ENCODE measurements at places on chromosomes 5 and 9.
A peak's percentile ranks its signal among the peaks of the same experiment; 100 is the strongest.

DNA sequence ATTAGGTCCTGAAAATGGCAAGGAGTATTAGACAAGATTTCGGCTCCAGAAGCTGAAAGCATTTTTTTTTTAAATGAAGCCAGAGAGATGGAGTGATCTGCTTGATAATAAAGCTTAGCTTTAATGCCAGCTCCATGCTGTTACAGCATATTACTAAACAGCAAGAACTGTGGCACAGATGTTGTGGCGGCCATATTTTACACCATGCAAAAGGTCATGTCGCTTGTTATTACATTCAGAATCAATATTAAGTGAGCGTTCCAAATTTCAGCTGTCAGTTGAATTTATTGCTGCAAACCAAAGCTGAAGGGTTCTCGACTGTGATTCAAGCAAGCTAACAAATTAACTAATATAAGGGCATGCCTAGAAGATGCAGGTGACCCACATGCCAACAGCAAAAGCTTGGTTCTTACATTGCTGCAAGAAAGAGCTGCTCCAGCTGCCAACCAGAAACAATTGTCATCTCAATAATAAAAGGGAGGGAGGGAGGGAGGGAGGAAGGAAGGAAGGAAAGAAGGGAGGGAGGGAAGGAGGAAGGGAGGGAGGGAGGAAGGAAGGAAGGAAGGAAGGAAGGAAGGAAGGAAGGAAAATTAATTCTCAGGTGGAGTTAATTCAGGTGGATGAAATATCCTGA is 517.7 kb upstream of the WWC1 start:
- DNase-seq, result no peak

GRCh38 chr9:89179540-89179894 is 899 bp upstream of the SHC3 start:
- no peak for DNase-seq

GRCh38 chr5:159878988-159879471 is 37.3 kb upstream of the ADRA1B start:
- DNase-seq, result peak; percentile 42

GRCh38 chr5:11364531-11364930 is 539.7 kb downstream of the CTNND2 start:
- DNase-seq, result no peak

- DNase-seq, result no peak
Observed at GRCh38 chr9:124120272-124120671, 108.7 kb downstream of the LHX2 start.

DNA sequence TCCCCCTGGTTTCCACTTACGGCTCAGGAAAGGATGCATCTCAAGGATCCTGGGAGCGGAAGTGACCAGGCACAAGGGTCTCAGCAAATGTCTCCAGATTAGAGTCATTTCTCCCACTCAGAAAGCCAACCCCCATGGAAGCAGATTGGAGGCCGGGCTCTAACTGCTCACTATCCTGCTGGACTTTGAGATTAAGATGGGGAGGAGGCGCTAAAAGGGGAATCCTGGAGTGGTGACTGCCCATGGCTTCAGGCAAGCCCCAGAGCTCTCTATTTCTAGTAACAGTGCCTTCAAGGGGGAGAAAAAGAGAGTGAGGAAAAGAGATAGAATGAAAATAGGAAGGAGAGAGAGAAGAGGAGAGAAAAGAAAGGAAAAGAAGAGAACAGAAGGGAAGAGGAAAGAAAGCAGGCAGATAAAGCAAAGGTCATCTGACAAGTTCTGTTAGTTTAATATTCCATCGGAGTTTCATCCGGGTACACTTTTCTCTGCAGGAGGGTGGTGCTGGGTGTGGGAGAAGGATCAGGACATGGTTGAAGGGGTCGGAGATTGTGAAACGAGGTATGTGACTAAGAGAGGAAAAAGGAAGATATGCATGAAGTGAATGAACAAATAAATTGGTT is at the start of gene AGXT2:
Gene AGXT2, minus strand, starts transcription at position 165 of the 620 bp plus-strand sequence. Its CDS starts 57 bp downstream, at position 108.
- no peak for DNase-seq

DNA sequence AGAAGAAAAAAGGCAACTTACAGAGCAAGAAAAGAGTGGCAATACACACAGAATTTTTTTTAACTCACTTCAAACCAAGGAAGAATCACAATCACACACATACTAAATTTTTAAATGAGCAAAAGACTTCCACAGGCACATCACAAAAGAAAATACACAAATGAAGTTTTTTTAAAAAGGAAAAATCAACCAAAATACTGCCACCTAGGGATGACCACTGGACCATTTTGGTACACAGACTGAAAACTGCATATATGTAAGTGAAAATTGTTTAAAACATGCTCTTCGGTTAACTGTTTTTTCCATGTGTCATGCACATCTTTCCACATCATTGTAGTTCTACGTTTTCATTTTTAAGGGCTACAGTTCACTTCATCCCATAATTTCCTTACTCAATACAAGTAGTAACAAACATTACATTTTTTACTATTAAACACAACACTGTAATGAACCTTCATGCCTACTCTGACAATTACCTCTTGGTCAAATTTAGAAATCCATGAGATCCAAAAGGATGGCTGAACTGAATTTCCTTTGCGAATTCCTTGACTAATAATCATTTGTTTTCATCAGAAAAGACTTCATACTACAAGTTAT is 79.0 kb downstream of the FBXW11 start:
- no peak for DNase-seq

DNA sequence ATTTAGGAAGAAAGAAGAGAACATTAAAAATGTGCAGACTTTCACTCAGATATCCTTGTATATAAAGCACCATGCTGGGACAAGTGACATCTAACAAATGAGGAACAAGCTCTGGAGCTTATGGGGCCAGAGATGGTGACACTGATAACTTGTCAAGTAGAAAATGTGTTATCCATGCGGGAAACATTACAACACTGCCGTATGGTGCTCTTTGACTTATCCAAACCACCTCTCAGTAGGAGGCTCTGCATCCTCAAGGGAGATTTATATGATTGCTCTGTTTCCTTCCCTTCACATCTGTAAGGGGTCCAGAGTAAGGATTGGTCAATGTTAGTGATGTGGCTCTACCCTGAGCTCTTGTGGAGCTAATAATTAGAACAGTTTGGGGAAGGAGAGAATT is 23.5 kb downstream of the KCTD16 start:
- no peak for DNase-seq

DNA sequence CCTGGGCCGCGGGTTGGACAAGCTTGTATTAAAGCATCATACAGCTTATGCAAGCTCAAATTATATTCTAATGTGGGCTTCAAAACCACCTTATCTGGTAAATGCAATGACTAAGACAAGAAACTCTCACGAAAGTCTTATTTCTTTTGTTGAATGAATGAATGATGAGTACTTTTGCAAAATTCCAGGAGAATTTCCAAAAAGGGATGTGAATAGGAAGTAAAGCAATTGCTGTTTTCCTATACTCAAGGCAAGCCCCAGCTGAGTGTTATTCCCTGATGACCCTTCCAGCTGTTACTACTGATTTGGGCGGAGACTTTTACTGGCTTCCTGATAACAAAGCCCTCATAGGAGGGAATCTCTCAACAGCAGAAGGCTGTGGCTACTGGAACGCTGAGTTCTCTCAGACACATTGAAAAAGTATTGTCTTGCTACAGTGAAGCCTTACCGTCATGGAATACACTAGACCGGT is 162.8 kb downstream of the SREK1 start:
- no peak for DNase-seq

- no peak for DNase-seq
Observed at GRCh38 chr5:88823201-88823600, 59.8 kb downstream of the MEF2C start.

GRCh38 chr9:72526901-72527800 is 5.7 kb downstream of the TMC1 start:
- DNase-seq, result peak; percentile 68

GRCh38 chr5:107289030-107289714 is 381.6 kb downstream of the EFNA5 start:
- no peak for DNase-seq

GRCh38 chr9:136896027-136896426 is 9.7 kb downstream of the TRAF2 start:
- no peak for DNase-seq

GRCh38 chr5:131394128-131394527 is 130.3 kb downstream of the CDC42SE2 start:
- no peak for DNase-seq

DNA sequence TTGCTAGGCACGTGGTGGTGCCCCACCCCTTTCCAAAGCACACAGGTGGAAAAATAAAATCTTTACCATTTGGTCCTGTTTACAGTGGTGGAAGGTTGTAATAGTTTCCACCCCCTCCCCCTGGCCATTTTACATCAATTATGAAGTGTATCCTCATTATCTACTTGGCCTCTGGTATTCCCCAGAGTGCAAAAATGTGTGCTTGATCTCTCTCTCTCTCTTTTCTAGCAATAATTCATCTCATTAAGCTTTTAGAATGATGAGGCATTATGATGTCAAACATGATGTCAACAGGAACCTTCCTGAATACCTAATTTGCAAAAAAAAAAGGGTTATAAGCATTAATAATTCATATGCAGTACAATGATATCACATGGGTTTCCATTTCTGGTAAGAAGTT is 3.1 kb downstream of the PDE8B start:
- no peak for DNase-seq
